Muscle of leg (tissue), 16 donors: ENCODE measurements at places on chromosomes 4 and X. TPM values are rescaled to one million over a fixed set of nuclear protein-coding genes. Genes with fewer than 3 reads are reported as not detected.

The MND1 gene
- 8.3 TPM for polyA plus RNA-seq

The KLHL5 gene
- polyA plus RNA-seq, result 20.6 TPM

The CSAG3 gene
- polyA plus RNA-seq, result not detected

The CT45A7 gene
- polyA plus RNA-seq, result not detected

The PITX2 gene
- polyA plus RNA-seq, result 42.8 TPM

DNA sequence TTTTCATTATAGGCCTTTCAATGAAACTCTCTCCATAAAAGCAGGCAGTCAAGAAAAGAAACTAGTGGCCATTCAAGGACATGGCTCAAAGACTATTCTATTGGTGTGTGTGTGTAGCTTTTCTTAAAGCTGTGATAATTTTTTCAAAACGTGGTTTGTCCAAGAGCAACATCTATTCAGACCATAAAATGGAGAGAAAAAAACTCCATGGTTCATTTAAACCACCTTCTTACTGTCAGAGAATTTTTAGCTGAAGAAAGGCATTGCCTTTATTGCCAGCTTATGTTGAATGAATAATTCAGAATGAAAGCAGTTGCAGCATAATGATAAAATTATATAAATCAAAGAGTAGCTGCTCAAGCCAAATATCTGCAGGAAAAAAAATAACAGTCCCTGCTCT, 325.5 kb downstream of the PCDH18 start:
- peak; percentile 60 for DNase-seq

GRCh38 chr4:7336732-7337131, 98.0 kb downstream of the PSAPL1 start:
- DNase-seq, result no peak

DNA sequence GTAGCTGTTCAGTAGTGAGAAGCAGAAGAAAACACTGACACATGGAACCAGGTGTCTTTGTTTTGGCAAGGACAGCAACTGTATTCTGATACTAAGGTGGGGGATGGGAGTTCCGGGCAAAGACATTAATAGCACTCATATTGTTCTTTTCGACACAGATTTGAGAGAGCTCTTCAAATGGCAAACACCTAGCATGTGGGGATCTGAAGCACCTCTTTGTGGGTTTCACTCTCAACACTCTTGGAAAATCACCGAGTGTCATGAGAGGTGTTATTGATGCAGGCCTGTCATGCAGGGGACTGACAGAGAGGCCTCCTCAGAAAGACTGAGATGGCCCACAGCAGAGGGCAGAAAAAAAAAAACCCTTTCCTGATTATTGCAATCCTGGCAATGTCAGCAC, 228.4 kb upstream of the VCX start:
- no peak for DNase-seq

GRCh38 chrX:47587906-47588735, 5.9 kb downstream of the TIMP1 start:
- peak; percentile 5 for DNase-seq

DNA sequence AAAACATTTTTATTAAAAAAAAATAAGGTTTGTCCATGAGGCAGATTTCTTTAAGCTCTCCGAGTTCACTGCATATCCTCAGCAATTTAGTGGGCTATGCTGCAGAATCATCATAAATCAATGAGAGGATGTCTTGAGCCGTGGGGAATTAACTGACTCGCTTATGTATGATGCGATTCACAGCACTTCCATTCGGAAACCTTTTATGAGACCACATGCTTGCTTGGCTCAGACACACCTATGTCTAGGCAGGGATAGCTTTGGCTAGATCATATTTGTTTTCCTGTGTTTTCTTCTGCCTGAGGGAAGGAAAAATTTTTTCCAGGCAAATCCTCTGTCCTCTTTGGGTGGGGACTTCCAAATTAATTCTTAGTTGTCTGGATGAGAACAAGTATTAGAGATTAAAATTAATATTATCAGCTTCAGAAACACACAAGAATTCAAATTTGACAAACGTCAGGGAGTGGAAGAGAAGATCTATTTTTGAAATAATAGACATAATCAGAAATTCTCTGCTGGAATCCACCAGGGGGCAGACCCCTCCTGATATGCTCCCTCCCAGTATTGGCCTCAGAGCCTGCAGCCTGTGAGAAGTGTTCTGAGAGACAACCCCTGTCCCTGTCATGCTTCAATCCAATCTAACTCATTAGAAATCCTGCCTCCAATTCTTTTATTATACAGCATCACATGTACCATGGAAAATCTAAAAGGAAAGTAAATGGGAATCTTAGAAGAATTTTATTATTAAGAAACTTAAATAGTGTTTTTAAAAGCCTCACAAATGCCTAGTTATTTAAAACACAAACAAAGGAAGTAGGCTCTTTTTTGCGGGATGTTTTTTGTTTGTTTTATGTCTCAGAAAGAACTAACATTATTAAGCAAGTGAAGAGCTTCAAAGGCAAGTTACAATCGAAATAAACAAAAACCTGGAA, 345.1 kb upstream of the TACR3 start:
- peak; percentile 66 for DNase-seq

- peak; percentile 57 for DNase-seq
Observed at GRCh38 chr4:34851411-34851810, 1392.9 kb downstream of the ARAP2 start.

DNA sequence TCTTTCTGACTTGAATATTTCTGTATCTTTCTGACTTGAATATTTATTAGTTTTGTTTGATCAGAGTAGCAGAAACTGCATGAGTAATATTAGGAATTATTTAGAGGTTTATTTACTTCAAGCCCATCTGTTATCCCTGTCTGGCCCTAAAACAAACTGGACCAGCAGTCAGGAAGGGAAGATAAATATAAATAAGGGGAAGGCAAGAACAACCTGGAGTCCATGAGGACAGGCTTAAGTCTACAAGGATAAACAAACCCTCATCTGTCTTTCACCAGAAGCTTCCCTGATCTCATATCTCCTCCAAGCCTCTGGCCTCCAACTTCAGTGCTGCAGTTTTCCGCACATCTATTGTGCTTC, 524.9 kb downstream of the CENPC start:
- DNase-seq, result no peak

DNA sequence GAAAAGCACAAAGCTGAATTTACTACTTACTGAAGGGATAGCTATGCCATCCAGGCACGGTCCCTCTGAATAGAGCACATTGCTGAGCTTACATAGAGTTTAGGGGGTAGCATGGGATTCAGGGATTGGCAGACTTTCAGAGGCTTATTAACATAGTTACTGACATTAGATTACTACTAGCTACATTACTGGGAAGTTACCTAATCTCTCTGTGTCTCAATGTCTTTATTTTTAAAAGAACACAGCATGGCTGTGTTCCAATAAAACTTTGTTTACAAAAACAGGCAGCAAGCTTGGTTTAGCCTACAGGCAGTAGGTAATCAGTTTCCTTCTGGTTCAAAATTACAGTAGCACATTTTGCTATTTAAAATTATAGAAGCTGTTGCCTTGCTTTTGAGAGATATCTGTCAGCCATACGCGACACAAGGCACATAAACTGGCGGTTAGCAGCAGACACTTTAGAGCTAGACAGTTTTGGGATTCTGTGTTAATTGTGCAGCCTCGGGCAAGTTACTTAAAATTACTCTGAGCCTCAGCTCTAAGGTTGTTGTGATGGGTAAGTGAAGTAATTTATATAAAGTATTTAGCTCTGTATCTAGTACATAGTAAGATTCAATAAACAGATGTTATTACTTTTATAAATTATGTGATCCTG, 6.9 kb downstream of the KLHL8 start:
- no peak for DNase-seq

- DNase-seq, result no peak
Observed at GRCh38 chr4:153529646-153530045, 63.5 kb downstream of the TMEM131L start.

- peak; percentile 50 for DNase-seq
Observed at GRCh38 chrX:71909956-71910355, 689 bp upstream of the NHSL2 start.

GRCh38 chr4:111602848-111603247, 542.4 kb upstream of the FAM241A start:
- DNase-seq, result peak; percentile 1

GRCh38 chr4:31160146-31160545, 440.0 kb downstream of the PCDH7 start:
- no peak for DNase-seq

DNA sequence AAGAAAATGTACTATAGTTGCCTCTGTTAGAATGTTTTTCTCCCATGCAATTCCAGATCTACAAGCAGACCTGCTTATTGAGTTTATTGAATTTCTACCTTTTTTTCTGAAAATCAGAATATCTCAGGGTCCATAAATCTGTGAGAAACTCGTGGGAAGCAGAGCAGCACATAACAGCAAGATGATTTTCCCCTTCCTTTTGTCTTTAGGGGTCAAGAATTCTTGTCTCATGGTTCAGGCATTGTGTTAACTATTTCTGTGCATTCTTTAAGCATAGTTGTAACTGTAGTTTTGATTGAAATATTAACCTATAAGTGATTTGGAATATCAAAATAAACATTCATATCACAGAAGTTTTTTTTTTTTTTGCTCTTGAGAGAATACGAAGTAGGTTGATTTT, 11.4 kb downstream of the EDNRA start:
- no peak for DNase-seq

- peak; percentile 93 for DNase-seq
Observed at GRCh38 chr4:113397114-113397701, 347.8 kb downstream of the ANK2 start.

DNA sequence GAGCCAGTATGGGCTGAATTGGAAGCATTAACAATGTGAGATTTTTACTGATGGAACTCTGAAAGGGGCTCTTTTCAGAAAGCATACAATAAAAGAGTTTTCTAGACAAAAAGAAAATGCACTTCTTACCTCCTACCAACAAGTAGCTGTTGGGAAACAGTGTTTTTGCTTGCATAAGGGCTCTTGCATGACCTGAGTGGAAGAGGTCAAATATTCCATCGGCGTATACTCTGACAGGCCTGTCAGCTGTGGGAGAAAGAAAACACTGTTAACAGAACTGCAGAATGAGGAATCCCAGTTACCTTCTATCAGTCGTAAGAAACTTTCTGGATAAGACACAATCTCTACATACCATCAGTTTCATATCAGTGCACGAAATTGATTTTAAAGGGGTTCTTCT, 39.5 kb downstream of the PCYT1B start:
- no peak for DNase-seq

- no peak for DNase-seq
Observed at GRCh38 chr4:67616478-67616877, 58.0 kb downstream of the STAP1 start.

DNA sequence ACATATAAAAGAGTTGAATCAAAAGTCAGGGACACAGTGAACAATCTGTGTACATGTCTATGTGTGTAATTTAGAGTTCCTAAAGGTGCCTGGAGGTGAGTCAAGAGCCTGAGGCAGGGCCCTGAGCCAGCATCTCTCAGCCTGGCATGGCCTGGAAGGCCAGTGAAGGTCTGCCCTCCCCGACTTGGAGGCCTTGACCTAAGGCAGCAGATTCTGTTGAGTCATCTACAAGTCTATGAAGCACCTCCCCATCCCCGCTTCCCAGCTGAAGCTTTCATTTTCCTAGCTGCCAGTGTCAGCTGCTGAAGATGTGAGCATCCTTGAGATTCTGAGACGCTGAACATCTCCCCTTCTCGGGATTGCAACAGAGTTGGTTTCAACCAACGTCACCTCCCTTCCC, 583.9 kb downstream of the BCOR start:
- DNase-seq, result no peak

DNA sequence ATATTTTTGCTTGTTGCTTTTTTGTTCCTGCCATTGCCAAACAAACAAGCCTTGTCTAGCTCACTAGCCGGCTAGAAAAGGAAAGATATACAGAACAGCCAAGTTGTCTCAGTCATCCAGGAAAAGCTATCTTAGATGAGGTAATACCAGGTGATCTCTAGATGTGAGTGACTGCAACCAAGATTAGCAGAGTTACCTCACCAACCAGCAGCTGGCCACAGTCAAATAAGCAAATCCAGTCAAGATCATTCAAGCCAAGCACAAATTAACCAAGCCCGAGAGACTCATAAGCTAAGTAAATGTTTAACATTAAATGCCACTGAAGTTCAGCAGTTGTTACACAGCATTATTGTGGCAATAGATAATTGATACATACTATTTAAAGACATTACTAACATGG, 108.6 kb downstream of the CENPC start:
- no peak for DNase-seq

DNA sequence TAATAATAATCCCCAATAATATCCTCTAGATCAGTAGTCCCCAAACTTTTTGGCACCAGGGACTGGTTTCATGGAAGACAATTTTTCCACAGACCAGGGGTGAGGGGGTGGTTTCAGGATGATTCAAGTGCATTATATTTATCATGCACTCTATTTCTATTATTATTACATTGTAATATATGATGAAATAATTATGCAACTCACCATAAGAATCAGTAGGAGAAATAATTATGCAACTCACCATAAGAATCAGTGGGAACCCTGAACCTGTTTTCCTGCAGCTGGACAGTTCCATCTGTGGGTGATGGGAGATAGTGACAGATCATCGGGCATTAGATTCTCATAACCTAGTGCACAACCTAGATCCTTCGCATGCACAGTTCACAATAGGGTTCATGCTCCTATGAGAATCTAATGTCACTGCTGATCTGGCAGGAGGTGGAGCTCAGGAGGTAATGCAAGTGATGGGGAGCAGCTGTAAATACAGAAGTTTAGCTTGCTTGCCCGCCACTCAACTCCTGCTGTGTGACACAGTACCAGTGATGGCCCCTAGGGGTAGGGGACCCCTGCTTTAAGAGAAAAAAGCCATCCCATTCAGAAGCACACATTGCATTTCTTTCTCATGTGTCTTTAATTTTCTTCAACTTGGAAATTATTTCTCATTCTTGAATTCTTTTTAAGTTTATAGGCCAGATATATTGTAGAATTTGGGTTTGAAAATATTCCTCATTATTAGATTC, 16.0 kb upstream of the SH3RF1 start:
- no peak for DNase-seq

GRCh38 chr4:184347251-184348239, 126.8 kb downstream of the IRF2 start:
- DNase-seq, result peak; percentile 89

DNA sequence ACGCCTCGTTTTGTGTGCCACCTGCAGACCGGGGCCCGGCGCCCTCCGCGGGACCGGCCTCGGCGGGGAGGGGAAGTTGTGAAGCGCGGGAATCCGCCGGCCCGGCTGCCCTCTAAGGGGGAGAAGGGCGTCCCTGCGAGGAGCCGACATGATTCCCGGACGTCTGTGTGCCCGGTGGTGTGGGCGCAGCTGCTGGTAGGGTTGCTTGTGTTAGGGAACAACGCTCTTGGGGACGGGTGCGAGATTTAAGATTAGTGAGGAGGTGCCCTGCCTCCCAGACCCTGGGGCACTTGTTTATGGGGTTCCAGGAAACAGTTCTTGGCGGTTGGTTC, 627 bp downstream of the CDKN2AIP start:
- DNase-seq, result no peak
